ENCODE measurements at places on chromosomes 2 and 18. TPM values are rescaled to one million over a fixed set of nuclear protein-coding genes. Genes with fewer than 3 reads are reported as not detected.

TXNDC2 gene
- total RNA-seq = not detected

GRCh38 chr2:178536037-178536436 is 55.8 kb downstream of the PLEKHA3 start:
- DNase-seq = no peak

- DNase-seq = no peak
Measured at GRCh38 chr18:62389761-62390481, 64.8 kb downstream of the TNFRSF11A start.

DNA sequence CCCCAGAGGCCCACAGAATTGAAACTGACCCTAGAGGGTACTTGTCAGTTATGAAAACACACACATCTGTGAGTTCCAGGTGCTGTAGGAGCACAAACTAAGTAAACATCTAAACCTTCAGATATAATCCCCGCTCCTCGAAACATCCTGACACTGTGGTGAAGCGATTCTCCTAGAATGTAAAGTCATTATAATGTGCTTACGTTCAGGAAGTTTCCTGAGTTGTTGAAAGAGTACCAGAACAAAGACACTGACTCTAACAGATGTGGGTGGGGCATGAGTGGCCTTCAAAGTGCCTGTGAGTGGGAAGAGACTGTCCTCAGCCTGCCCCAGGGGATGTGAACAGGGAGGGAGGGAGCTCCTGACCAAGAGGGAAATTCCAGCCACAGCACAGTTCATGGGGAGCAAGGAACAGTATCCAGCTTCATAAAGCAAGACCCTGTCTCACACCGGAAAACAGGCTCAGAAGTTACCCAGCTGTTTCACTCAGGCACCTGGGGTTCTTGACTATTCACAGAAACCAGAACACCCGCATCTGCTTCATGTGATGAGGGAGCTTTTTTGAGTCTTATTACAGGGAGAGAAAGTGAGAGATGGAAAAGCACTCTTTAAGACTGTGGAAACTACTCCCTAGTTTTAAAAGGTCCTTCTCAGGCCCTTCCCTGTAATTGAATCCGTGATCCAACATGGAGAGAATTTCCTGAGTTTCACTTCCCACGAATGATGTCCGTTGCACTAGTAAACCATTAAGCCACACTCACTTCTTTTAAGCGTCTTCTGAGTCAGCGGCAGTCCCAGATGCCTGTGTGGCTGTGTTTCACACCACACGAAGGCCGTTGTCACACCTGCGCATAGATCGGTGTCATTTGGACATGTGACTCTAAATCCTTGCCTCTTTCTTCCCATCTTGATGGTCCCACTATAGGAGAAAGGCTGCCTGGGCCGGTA is 88.6 kb upstream of the EML6 start:
- no peak for DNase-seq

DNA sequence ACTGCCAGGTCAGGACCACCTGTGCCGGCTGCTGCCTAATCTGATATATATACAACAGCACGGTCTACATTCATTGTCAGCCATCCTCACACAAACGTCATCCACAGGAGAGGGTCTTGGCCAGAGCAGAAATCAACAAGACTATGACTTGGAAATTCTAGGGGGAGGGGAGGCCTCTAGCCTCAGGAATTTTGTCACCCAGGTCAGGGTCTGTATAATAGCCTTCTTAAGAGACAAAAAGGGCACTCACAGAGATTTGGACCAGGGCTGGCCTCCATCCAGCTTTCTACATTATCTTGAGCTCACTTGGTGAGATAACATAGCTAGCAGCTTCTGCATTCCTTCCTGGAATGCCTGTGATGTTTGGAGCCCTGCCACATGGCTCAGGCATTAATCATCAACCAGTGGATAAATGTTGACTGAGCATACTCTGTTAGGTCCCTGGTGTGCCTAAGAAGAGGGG is 50.4 kb upstream of the CTIF start:
- no peak for DNase-seq

DNA sequence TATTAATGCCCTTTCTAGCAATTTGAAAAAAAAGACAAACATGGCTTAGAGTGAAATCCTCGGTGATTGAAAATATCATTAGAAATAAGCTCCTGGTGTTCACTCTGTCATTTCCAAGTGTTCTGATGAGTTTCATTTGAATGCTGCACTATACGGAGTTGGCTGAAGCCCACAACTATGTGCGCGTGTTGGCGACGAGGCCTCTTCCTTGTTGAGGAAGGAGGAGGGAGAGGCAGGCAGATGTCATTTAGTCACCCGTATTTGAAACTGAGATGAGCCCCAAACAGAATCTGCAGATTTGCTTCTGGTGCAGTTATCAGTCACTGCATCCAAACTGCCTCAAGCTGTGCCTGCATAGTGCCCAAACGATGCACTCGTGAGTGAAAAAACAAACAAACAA is 23.5 kb upstream of the SKOR2 start:
- no peak for DNase-seq

DNA sequence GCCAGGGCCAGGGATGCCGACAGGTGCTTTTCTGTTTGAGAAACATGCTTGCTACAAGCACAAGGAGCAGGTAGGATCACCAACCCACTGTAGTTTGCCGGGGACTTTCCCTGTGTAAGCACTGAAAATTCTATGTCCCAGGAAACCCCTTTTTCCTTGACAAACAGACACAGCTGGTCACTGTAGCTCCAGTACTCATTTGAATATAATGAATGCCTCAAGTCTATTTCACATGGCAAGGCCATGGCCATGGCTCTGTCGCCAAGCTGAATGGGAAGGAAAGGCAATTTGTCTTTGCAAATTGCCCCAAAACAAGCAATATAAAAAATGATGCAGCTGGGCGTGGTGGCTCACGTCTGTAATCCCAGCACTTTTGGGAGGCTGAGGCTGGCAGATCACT is 49.6 kb upstream of the IGFBP2 start:
- DNase-seq = no peak
